ENCODE measurements at places on chromosomes 7 and 10.

- DNase-seq = no peak
Observed at GRCh38 chr7:115363916-115364315, 442.0 kb downstream of the MDFIC start.

DNA sequence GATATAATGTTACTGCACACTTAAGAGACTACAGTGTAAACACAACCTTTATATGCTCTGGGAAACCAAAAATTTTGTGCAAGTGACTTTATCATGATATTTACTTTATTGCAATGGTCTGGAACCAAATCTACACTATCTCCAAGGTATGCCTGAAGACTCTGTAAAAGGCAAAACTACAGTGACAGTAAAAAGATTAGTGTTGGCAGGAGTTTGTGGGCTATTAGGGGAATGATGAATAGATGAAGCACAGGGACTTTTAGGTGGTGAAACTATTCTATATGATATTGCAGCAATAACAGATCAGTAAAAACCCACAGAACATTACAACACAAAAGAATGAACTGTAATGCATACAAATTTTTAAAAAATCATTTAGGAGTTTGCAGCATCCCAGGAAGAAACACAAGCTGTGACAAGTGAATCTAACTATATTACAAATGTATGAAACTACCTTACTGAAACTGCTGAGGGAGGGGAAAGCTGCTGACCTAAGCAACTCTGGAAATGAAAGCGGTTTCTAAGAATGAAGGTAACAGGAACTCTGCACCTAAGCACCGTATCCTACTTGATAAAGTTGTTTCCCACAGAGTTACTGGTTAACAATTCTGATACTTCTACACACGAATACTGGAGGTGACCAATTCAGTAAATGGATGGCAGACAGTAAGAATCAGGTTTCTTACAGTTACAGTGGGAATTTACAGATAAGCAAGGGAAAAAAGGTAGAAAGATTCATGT lies 82.6 kb downstream of the ATE1 start:
- no peak for DNase-seq

GRCh38 chr7:128872394-128872824 lies 9.8 kb downstream of the ATP6V1F start:
- no peak for DNase-seq

DNA sequence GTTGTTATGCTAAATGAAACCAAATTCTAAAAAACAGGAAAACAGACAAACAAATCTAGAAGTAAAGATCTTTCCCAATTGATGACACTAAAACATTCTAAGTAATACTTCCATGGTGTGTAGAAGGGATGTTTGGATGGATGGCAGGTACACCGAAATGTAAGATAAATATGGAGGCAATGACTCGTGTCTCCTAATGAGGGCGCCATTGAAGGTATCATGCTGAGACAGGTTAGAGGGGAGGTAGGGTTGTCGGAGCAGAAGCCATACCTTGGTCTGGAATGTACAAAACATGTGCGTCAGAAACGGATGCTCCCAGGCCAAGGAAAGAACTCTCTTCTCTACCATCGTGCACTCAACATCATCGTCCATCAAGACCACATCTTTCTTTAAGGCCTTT lies 101.4 kb downstream of the PRKCQ start:
- no peak for DNase-seq

- no peak for DNase-seq
Observed at GRCh38 chr7:123655614-123656013, at the start of gene LMOD2. Gene LMOD2, plus strand, starts transcription at chr7:123655866. Its CDS starts 98 bp downstream, at chr7:123655964.

- no peak for DNase-seq
Observed at GRCh38 chr7:18948521-18948920, 168.9 kb downstream of the TWIST1 start.

- no peak for DNase-seq
Observed at GRCh38 chr7:45700556-45700955, 126.4 kb downstream of the ADCY1 start.

DNA sequence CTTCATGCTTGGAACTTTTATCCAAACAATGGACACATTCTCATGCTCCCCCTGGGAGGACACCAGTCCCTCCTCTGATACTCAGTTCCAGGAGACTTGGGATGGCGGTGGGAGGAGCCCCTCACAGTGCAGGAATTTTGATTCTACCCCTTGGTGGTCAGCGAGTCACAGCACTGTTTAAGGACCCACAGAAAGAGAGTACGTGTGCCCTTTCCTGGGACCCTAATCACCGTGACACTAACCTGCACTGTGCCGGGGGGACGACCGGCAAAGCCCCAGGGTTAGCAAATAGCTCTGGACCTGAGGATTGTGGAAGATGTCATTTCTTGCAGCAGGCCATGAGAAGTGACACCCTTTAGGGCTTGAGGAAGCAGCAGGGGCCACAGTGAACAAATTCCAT lies 10.4 kb downstream of the AFAP1L2 start:
- no peak for DNase-seq

GRCh38 chr10:97686301-97686961 lies 610 bp downstream of the AVPI1 start:
- DNase-seq = no peak

GRCh38 chr7:70288781-70289456 lies 690.6 kb downstream of the AUTS2 start:
- no peak for DNase-seq

DNA sequence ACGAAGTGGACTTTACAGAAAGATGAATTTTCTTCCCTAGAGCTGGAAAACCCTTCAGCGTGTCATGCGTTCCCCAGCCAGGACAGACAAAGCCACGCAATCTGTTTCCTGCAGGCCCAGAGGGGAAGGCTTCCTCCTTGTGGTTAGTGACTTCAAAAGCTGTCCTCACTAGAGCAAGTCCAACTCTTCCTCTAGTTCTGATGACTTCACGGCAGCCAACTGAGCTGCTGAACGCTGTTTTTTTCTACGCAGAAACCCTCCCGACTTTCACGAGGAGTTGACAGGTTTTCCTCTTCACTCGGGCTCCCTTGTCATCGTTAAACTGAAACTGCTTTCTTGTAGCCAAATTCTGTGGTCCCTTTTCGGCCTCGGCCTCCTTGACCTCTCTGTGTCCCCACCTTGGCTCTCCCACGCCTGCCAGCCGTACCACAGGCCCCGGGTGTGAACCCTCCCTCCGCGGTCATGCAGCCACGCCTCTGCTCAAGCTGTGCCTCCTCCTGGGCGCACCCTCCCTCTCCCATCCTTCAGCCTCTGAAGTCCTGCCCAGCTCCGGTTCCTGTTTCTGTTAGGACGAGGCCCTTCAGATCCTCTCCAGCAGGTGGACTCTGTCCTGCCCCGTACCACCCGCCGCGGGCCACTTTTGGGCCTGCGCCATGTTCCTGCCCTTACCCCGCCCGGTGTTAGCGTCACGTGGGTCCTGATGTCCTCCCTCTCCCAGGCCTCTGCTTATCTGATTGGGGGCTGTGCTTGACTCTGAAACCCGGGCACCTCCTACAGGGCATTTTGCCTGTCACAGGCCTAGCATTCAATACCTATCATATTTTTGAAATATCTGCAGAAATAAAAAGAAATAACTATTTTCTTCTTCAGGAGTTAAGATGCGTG lies 39.3 kb downstream of the CUX1 start:
- peak; percentile 58 for DNase-seq

DNA sequence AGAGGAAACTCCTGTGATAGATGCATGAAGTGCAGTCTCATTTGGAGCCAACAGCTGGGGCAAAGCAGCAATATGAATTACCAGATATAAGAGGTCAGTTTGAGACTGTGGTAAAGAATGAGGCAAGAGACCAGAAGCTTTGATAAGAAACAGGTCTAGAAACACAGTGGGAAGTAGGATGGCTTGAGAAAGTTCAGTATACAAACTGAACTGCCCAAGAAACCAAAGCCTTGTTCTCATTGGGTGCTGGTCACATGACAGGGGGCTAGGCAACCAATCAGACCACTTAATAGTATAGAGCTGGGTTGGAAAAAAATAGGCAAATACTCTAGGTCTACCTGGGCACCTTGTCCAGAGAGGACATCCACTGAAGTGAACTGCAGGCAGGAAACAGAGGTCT lies 46.2 kb upstream of the PLCE1 start:
- no peak for DNase-seq
